ENCODE measurements at places on chromosomes 5 and 9.
A peak's percentile ranks its signal among the peaks of the same experiment; 100 is the strongest.

DNA sequence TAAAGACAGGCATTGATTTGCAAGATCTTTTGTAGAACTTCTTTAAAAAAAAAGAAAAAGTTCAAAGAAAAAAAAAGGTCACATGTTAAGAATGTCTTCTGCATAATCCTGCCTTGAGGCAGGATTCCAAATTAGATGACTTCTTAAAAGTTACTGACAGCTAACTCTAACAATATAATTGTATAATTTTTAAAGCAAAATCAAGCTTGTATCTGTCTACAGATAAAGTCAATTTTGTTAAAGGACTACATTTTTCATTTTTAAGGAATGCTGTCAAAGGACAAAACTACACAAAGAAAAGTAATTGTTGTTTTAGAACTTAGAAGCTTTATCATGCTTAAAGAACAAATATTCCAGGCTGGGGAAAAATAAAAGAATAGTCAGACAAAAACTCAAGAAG is 57.8 kb downstream of the MPDZ start:
- DNase-seq: no peak

GRCh38 chr9:15333376-15333881 is 26.4 kb upstream of the TTC39B start:
- no peak for DNase-seq

- DNase-seq: no peak
These were observed 170.0 kb upstream of the DAPK1 start for GRCh38 chr9:87327575-87328125.

DNA sequence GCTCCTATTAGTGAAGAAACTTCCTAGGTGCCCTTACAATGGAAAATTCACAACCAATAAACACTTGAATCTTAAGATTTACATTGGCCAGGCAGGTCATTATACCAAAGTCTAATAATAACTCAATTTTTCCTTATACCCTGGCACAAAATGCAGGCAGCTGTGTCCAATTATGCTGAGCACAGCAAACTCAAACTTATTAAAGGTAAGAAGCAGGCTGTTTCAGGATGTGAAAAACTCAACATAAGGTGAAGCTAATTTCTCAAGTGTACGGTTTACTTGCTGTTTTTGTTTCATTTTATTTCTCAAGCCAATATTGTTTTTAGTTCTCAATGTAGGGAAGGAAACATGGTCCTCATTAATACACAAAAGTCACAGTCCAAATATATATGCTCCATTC is 405.1 kb downstream of the KCTD16 start:
- no peak for DNase-seq

- no peak for DNase-seq
These were observed 69.9 kb downstream of the TLE1 start for GRCh38 chr9:81619353-81620001.

DNA sequence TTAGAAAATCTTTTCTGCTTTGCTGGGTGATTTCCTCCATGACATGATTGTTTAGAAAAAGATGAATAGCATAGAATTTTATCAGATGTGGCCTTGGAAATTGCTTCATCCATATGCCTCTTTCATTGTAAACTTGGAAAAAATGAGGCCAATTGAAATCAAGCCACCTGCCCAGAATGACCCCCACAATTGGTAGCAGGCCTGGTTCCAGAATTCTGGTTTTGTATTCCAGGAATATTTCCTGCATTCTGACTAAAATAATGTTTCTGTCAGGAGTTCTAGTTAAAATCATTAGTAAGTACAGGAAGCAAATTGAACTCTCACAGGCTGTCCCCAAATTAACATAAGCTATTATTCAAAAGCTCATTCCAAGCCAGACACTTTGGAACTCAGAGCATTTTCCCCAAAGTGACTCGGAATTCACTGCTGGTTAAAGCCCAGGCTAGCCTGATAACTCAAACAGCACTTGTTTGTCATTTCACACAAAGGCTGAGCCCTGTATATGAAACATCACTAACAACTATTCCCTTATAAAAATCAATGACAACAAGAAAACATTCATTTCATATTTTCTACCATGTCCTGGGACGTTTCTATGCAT is 75.1 kb upstream of the ADCY2 start:
- DNase-seq: no peak

GRCh38 chr5:6342689-6343315 is 35.5 kb downstream of the MED10 start:
- no peak for DNase-seq

DNA sequence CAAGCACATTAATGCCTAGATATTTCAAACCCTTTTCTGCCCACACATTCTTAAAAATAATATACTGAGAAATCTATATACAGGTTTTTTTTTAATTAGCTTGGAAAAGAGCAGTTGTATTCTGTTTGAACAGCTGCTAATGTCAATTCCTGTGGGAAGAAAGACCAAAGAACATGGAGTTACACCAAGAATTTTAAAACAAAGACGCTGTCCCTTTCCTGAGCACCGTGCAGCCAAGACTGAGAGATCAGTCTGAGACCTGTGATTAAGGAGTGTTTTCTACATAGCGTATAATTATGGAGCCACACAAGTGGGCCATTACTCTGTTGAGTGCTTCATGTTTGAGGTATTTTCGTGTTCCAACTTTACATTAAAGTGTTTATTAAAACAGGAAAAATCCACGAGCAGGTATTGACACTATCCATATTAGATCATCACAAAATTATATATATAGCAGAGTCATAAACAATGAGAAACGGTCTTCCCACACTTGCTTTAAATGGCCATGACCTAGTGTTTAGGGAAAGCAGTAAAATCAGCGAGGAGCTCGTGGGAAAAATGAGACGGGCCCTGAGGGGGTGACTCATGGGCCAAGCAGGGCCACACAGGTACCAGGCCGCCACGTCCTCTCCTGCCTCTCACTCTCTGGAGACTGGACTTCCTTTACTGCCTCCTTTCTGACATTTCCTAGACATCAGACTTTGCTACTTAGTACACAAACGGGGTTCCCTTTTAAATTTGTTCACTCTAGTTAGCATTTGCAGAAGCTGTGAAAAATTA is 153.1 kb upstream of the OTULINL start:
- no peak for DNase-seq

- DNase-seq: no peak
These were observed 17.8 kb downstream of the OLFM1 start for GRCh38 chr9:135105211-135105745.

DNA sequence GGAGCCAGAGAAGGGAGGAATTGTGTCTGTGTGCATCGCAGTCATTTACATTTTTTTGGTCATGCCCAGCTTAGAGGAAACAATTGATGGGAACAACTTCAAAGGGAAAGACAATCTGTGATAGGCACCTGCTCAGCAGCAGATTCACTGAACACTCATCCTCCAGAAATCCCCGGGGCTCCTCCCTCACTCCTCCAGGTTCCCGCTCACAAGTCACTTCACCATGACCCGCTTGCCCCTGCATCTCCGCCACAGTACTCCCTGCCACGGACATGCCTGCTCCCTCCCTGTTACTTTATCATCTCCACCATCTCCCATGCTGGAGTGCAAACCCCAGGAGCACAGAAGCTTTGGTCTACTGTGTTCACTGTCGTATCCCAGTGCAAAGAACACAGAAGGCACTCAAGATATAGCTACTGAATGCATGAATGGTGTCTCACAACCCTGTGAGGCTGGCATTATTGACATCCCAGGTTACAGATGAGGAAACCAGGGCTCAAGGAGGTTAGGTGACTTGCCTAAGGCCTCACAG is 16.2 kb downstream of the LHX6 start:
- no peak for DNase-seq

DNA sequence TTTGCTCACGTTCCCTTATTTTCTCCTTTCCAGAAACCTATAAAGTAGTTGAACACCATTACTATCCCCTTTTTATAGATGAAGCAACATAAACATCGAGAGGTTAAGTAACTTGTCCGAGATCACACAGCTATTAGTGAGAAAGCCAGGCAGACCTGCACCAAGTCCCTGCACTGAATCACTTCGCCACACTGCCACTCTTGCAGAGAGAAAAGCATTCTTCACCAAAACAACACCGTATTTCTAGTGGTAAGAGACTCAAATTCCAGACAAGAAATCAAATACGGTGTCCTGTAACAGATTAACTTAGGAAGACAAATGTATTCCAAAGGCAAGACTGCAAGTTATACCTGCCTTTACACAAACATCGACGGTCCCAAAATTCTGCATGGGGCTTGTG is 82.0 kb upstream of the DMRT1 start:
- no peak for DNase-seq

GRCh38 chr5:103021314-103021713 is 98.6 kb downstream of the GIN1 start:
- DNase-seq: peak; percentile 25

- no peak for DNase-seq
These were observed 4.2 kb downstream of the NINJ1 start for GRCh38 chr9:93129691-93130500.

DNA sequence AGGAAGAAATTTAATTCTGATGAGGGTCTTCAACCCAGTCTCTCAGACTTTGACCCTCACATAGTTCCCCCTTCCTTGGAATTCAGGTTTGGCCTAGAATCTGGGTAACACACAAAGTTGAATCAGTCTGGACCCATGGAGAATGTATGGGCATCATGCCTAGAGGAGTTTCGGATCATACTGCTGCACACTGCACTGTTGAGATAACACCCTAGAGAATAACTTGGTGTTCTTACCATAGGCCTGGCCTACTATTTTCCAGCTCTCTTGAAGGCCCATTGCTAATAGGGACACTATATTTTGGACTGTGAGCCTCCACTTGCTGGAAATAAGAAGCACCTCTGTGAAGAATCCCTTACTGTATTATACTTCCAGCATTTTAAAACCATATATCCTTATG is 413.5 kb downstream of the PLK2 start:
- no peak for DNase-seq

DNA sequence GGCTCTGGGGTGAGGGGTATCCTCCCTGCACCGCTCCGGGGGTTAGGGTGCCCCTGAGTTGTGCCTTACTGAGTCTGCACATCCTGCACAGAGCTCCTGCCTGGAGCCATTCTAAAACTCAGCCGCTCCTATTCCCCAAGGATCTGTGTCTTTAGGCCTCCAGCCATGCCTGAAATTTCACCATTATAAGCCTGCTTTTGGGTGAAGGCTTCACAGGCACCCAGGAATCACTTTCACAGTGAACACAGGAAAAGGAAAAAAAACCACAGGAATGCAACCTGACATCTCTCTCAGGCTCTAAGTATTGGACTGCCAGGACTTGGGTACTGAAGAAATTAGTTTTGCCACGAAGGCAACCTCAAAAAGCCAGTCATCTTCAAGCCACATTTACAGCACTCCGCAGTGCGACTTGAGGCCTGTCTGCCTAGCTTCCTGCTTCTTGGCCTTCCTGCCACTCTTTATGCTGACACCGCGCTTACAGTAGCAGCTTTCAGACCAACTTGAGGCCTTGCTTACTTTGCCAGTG is 30.9 kb downstream of the GALNT10 start:
- DNase-seq: no peak

DNA sequence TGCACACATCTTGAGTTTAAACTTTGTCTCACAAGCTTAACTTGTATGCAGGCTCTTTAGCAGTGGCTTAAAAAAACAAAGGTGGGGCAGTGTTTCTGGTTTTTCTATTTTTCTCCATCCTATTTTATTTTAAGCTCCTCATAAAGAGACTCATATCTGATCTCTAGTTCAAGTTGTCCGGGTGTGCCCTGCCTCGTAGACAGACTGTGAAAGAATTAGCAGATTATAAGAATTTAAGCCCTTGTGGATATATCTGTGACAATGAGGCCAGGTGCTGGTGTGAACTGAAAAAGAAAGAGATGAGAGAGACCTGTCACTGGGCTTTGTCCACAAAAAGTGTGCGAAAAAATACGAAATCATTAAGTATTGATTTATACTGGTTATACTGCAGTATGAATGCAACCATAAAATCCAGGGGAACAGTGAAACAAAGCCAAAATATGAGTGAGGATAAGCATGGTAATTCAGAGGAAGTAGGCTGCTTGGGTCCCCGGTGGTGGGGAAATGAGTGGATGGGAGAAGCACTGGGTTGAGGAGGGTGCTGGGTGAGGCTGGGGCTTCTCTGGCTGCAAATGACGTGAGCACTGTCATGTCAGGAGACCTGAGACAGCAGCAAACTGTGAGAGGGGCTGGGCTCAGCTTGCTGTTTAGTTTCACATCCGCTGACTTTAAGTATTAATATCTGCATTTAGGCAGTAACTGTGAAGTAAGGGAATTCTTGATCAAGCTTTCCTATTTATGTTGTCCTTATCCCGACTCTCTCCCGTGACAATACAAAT is 179.7 kb upstream of the ANKRD55 start:
- DNase-seq: no peak

DNA sequence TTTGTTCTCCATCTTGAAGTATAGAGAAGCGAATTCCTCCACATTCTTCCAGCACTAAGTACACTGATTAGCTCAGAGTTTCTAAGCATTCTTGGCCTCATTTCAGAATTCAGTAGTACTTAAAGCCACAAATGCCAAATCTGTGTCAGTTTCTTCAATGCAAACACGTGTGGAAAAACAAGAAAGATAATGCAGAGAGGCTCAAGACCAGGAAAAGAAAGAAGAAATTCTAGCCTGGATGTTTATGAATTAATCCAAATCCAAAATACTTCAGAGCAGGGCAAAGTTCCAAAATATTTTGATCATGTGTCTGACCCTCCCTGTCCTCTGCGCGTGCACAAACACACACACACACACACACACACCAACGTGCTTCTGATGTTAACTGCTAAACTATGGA is 457.6 kb downstream of the SLCO4C1 start:
- no peak for DNase-seq

GRCh38 chr5:162769019-162769418 is 668.4 kb upstream of the CCNG1 start:
- DNase-seq: no peak

DNA sequence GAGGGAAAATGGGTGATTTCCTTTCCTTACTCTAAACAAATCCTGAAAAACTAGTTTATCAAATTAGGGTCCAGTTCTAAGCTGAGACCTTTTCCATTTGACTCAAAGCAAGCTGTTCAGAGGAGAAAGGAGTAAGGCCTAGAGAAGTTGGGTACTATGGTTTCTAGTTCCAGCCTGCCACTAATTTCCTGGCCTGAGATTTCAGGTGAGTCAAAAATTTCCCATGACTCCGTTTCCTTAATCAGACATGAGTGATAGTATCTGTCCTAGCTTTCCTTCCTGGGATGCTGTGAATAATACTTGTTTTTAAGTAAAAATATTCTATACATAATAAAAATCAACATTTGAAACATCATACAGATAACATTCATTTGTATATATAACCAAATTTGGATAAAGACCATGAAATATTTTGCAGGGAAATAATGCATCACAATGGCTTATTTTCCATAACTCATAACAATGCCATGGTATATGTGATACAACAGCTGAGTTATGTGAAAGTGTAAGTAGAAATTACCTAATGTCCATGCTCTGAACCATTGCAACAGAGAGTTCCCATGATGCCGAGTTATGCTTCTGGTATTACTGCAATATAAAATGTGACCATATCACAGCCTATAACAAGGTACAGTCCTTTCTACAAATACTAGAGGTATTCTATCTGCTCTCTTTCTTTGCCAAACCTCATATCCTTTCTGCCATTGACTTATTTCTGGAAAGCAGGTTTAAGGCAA is 142.7 kb downstream of the MLLT3 start:
- no peak for DNase-seq

- no peak for DNase-seq
These were observed 124.9 kb downstream of the PPP2R2B start for GRCh38 chr5:146753641-146754040.

- no peak for DNase-seq
These were observed 38.6 kb upstream of the GGTA1 start for GRCh38 chr9:121538221-121538620.

GRCh38 chr5:55816342-55816741 is 34.8 kb upstream of the IL31RA start:
- no peak for DNase-seq

All from NK-92 treated with Interleukin-12 subunit alpha and Interleukin-12 subunit beta, amount 100 ng/mL, for 24 hours (cell line).